ENCODE measurements at places on chromosomes 16 and 17. TPM values are rescaled to one million over a fixed set of nuclear protein-coding genes. Genes with fewer than 3 reads are reported as not detected.

SULT1A2 gene
- total RNA-seq: 0.39 TPM

- no peak for DNase-seq
Measured at GRCh38 chr17:48374650-48375230, 55.3 kb downstream of the SKAP1 start.

- DNase-seq: peak; percentile 69
Measured at GRCh38 chr16:30927789-30928378, 4.5 kb downstream of the FBXL19 start.

GRCh38 chr17:31824766-31825360 lies 34.2 kb downstream of the COPRS start:
- DNase-seq: peak; percentile 46

DNA sequence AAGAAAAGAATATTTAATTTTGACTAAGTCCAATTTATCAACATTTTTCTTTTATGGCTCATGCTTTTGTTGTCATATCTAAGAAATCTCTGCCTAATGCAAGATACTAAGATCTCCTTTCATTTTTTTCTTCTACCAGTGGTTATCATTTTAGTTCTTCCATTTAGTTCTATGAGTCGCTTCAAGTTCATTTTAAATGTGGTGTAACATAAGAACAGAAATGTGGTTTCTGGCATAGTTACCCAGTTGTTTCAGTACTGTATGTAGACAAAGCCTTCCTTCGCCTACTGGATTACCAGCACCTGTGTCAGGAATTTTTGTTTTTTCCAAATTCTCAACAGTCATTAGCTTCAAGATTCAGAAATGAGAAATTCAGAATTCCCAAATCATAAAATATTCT lies 175.7 kb downstream of the PARN start:
- DNase-seq: no peak

DNA sequence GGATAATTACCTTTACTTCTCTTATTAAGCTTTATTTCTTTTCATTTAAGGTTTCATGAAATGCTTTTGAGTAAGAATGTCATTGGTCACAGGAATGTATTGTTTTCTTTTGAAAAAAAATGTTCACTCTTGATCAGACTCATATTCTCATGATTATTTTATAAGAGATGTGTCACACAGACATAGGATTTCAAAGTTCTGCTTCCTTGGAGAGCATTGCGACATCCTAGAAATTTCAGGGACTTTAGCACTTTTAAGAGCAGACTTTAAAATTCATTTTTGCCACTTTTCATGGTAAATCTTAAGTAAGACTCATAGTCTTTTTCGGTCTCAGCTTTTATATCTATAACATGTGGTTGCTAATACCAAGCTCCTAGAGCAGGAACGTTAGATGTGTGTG lies 314.7 kb downstream of the CDH8 start:
- no peak for DNase-seq

Data from skin of body (tissue), 3 donors.